ENCODE measurements at places on chromosomes 11 and 22.

GRCh38 chr11:18106688-18107087, 806 bp upstream of the SAAL1 start:
- DNase-seq = no peak

DNA sequence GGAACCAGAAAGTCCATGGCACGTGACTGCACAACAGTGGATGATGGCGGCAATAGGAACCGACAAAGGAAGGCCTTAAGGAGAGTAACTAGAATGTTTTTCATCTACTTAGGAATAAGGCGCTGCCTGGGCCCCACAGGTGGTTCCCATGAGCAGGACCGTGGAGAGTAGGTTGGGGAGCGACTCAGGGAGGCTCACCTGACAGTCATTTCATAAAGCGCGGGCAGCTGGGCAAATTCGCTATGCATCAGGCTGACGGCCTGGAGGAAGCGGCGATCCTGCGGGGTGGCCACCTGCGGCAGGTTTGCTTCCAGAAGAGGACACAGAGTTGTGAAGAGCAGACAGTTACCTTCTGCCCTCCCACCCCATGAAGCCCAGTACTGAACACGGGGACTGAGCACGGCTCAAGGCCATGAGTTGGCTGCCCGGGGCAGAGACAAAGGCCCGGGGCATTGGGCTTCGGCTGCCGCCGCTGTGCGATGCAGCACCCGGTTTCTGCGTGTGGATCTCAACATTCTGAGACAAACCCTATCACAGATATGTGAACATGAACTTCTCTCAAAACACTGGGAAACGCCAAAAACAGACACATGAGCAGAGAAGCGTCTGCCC, 25.8 kb downstream of the HPS4 start:
- no peak for DNase-seq

GRCh38 chr11:12838463-12839123, 164.4 kb downstream of the TEAD1 start:
- no peak for DNase-seq

GRCh38 chr22:35386670-35387288, 5.9 kb downstream of the HMOX1 start:
- no peak for DNase-seq

DNA sequence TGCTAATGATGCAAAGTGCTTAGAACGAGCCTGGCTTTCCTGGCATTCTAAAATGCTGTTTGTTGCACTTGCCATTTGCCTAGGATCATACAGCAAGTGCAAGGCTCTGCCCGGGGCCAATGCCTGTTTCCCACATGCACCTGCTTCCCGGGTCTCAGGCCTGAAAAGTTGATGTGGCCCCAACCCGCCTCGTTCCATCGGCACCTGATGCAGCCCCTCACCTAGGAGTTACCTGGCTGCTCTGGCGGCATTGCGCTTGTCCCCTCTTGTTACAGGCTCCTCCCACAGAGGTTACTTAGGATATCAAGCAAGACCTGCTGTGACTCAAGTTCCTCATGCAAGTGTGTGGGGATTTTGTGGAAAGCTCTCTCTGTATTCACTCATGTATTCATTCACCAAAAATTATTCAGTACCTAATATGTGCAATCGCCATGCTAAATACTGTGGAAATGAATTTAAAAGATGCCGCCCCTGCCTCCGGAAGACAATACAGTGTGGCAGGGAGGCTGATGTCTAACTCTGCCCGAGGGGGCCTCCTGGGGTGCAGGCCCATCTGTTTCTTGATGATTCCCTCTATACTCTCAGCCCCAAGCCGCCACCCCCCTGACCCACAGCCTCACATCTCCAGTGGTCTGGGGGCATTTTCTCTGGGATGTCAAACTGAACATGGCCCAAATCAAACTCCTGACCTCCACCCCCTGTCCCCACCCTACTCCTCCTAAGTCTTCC, 184.5 kb downstream of the EFCAB6 start:
- DNase-seq = no peak

- peak; percentile 94 for DNase-seq
Measured at GRCh38 chr11:70824605-70825245, 426.4 kb downstream of the CTTN start.

DNA sequence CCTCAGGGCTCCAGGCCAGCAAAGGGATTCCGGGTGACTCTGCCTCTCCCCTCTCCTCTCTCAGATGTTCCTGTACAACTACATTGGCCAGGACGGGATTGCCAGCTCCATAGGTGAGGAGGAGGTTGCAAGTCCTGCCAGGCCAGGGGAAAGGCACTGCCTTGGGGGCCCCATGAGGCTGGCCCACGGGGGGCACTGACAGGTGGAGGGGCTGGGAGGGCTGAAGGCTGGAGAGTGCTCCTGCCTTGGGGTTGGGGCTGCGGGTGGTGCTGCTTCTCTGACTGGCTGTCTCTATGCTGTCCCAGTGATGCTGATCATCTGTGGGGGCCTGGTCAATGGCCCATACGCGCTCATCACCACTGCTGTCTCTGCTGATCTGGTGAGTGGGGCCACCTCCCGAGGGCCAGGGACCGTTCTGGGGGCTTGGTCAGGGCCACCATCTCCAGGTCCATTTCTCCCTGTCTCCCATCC, 21.7 kb downstream of the SLC37A2 start:
- DNase-seq = no peak

DNA sequence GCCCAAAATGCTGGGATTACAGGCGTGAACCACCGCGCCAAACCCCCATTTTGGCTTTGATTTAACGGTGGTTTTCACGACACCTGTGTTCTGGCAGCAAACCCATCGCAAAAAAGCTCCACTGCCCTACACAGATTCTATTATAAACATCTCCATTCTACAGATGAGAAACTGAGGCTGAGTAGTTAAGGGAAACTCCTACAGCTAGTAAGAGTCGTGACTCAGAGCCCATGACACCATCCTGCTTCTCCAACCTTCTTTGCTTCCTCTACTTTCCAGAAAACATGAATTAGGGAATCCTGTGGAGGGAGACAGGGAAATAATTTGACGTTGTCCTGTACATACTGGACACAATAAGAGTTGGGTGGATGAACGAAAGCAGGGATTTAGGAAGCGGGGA, 429 bp upstream of the SNX15 start:
- no peak for DNase-seq

GRCh38 chr11:8094656-8095055, 13.6 kb downstream of the TUB start:
- DNase-seq = no peak

GRCh38 chr22:27105142-27106025, 448.0 kb downstream of the MIAT start:
- no peak for DNase-seq

DNA sequence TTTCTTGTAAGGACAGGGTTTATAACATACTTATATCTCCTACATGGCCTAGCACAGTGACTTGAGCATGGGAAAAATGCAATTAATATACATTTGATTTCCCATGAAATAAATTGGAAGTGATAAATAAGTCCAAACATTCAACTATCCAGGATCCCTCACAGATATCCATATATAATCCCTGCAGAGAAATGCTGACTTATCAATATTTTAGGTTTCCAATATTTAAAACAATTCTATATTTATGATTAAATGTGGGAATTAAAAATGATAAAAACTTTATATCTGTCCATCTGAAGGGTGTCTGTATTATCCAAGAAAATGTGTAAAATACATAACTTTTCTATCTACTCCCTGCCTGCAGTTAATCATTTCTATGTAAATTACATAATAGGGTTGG, 6.3 kb downstream of the OR10A4 start:
- no peak for DNase-seq

DNA sequence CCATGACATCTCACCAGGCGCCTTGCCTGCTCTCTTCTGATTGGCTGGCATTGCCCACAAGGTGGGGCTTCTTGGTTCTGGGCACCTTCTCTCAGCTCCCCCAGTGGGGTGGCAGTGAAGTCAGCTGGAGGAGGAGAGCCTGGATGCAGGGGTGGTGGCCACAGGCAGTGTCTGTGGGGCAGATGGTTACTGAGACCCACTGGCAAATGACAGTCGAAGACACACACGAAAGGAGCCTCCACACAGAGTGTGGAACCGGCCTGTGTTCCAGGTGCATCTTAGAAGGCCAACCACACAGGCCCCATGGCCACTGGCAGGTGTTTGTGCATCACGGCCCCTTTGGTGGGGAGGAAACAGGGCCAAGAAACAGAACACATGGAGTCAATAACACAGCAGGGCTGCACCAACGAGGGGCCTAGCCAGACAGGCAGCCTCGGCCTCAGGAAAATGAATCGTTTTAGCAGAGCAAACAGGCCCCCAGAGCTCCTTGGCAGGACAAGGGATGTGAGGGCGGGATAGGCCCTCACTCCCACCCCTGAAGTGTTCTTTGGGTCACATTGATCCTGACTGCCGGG, 683.4 kb downstream of the TBC1D22A start:
- DNase-seq = no peak

DNA sequence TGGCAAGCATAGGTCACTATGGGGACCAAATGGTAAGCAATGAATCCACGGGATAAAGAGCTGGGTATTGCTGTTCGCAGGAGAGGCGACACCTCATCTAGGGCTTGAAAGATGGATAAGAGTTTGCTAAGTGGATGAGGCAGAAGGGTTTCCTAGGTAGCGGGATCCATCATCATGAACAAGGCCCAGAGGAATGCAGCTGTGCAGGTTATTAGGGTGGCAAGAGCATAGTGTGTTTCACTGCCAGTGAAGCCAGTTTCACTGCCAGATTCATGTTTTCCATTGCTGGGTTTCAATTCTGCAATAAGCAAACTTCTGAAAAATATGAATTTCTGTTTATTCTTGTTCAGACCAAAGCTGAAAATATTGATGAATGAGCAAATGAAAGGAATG, 27.2 kb downstream of the WEE1 start:
- DNase-seq = no peak

DNA sequence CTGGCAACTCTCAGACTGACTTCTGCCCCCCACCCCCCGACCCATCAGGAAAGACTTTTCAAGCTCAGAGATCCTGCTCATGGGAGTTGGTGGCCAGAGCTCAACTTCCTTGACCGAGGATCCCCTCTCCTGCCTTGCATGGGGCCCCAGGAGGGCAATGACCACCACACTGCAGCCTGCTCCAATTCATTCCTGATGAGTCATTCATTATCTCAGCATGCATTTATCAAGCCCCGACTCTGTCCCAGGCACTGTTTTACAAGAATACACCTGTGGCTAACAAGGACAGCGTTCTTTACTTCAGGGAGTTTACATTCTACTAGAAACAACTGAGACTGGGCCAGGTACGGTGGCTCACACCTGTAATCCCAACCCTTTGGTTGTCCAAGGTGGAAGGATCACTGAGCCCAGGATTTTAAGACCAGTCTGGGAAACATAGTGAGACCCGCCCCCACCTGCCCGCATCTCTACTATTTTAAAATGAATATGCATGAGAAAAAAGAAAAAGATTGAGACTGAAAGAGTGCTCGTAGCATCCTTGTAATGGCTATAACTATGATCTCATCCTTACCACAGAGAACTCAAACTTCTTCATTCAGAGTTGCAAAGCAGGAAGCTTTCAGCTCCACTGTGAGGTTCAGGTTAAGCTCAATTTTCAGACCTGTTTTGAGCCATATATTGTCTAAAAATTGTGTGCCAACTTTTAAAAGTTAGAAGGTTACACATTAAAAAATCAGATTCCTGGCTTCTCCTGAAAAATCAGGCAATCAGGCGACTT, 60.4 kb downstream of the FEZ1 start:
- no peak for DNase-seq

GRCh38 chr11:94519478-94520084, 7.3 kb downstream of the C11orf97 start:
- DNase-seq = no peak

GRCh38 chr11:46475926-46476545, 84.5 kb upstream of the CHRM4 start:
- no peak for DNase-seq

DNA sequence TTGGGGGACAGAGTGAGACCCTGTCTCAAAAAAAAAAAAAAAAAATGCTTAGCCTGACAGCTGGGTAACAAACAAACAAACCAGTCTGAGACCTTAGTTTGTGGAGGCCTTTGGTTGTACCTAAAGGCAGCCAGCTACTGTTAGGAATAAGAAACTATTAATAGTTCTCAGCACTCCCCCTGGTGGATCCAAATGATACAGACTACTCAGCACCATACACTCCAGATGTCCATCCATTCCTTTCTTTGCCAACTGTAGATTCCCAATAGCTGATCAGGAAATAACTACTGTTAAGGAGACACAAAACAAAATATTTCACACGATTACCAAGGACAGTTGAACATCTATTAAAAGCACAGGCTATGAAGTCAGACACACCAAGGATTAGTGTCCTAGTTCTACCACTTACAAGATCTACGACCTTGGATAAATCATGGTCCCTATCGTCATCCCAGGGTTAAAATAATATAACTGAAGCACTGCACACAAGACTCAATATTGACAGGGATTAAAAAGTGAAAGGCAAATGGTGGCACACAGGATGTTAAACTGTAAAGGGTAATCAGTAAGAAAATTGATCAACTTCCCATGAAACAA, 17.2 kb downstream of the CLDN25 start:
- DNase-seq = peak; percentile 44

DNA sequence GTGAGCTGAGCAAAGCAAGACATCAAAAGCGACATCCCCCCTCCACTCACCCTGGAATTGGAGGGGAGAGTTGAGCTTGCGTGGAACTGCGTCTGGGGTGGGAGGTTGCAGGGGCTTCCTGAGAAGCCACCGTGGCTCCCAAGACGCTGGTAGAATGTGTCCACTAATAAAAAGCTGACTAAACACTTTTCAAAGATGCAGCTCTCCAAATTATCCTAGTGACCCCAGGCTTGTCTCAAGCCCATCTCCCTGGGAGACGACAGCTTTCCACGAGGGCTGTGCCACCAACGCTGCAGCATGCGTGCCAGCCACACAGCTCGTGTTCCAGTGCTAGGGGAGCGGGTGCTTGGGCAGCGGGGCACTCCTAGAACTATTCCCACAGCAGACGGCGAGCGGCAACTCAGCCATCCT, 6.3 kb upstream of the GAL start:
- no peak for DNase-seq

DNA sequence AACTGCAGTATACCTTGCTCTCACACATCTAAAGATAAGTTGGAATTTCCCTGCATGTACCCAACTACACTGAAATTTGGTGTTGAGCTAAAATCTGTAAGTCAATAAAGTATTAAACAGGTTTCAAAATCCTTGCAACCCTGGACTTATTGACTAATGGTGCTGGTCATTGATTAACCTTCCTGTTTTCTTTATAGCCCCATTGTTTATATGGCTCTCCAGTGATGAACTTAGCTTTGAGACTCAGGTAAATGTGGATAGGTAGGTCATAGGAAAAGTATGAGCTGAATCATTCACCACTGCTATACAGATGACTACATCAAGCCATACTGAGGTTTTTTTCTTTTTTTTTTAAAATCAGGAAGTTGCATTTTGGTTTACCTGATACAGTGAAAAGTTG, 132.7 kb downstream of the FAT3 start:
- no peak for DNase-seq

- DNase-seq = no peak
Measured at GRCh38 chr11:78217650-78218541, 29.2 kb downstream of the USP35 start.

- no peak for DNase-seq
Measured at GRCh38 chr22:47275605-47276449, 513.4 kb downstream of the TBC1D22A start.

- DNase-seq = peak; percentile 53
Measured at GRCh38 chr11:74325649-74326645, 14.5 kb upstream of the P4HA3 start.

- peak; percentile 76 for DNase-seq
Measured at GRCh38 chr22:38317122-38317994, at the start of gene CSNK1E. CSNK1E (minus strand) TSS chr22:38317433; CDS start chr22:38314157, 3,276 bp downstream.
